ENCODE measurements at places on chromosomes 12 and 14. TPM values are rescaled to one million over a fixed set of nuclear protein-coding genes. Genes with fewer than 3 reads are reported as not detected.

The TTC9 gene
- 3.8 TPM for polyA plus RNA-seq

DNA sequence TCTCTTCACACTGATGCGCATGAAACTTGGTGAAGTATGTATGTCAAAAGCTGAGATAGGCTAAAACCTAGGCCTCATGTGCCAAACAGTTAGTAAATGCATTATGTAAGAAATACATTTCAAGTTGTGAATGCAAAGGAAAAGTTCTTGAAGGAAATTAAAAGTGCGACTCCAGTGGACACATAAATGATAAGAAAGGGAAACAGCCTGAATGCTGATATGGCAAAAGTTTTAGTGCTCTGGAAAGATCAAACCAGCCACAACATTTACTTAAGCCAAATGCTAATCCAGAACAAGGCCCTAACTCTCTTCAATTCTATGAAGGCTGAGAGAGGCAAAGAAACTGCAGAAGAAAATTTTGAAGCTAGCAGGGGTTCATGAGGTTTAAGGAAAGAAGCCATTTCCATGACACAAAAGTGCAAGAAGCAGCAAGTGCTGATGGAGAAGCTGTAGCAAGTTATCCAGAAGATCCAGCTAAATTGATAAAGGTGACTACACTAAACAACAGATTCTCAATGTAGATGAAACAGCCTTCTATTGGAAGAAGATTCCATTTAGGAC lies 74.2 kb downstream of the GARIN6 start:
- no peak for DNase-seq

GRCh38 chr12:98403385-98403784 lies 112.0 kb upstream of the TMPO start:
- no peak for DNase-seq

GRCh38 chr14:36096090-36096489 lies 80.4 kb downstream of the PTCSC3 start:
- no peak for DNase-seq

The BDKRB2 gene
- polyA plus RNA-seq, result 4.2 TPM
